ENCODE measurements at places on chromosomes 12 and 14.

DNA sequence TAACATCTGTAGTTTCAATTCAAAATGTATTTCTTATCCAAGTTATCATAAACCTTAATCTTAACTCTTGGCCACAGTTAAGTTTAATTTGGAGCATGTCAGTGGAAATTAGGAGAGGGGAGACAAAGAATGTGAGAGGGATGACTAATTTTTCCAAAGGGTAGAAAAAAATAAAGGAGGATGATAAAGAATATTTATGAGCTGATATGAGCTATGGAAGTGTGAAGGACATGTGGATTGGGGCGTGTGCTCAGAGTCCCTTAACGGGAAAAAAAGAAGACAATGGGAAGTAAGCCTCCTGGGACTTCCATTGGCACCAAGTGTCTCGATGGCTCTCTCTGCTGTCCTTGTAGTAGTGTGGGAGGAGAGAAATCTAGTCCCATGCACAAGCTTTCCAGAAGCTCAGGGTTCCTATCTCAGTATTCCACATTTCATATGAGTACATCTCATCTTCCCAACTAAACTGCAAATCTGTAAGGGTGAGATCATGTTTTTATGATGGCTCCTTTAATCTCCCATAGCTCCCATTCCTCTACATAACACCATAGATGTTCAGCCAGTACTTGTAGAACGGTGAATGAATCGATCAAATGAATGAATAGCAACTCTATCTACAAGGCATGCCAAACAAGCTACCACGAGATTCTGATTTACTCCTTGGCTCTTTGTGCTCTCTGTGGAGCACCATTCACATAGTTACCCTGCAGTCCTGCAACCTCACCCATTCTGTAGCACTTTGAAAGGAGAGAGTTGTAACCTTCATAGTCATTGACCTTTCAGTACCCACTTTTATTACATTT is 27.4 kb downstream of the BCL2L14 start:
- DNase-seq = no peak

DNA sequence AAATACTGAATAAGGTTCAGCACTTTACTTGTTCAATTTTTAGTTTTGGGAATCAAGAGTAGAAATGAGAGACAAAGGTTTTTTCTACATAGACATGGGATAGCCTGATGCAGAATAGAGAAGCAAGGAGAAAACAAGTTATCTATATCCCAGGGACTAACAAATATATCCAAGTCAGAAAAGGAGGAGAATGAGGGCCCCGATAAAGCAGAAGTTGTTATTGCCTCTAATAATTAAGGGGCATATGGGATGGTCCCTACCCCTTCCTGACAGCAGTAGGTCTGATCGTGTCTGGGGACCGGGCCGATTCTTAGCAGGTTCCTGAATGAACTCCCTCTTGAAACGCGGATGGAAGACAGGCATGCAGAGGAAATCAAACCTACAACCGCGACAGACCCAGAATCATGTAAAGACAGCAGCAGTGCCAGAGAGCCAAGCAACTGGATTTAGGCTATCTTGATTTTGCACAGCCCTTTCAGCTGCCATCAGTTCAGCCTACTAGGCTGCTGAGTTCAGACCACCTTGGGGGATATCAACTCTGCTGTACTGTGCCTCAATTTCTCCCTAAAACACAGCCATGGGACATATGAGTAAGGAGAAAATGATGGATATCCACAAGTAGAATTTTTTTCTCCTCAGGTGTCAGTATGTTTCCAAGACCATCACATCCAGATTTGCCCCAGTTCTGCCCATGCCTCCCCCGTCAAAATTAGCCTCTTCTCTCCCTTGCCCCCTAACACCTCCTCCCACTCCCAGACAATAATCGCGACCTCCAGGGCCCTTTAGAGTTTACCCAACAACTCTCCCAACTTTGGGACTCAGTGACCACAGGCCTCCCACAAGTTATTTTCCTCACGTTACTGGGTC is 706 bp downstream of the PRMT5 start:
- no peak for DNase-seq

DNA sequence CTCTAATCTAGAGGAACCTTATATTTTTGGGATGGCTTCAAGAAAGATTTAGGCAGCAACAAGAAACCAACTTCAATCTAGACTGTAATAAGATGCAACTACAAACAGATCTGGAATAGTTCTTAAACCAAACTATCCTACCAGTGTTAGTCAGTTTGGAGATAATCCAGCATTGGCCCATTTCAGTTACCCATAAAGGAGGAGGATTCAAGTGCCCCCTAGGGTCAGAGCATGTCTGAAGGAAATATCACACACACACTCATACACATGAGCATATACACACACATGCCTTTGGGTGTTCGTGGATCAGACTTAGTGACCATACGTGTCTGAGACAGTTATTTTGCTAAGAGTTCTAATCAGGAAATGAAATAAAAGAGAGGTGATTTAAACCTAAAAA is 261.2 kb downstream of the ADAMTS20 start:
- no peak for DNase-seq

- no peak for DNase-seq
Observed at GRCh38 chr12:121523741-121524140, 57.1 kb downstream of the KDM2B start.

DNA sequence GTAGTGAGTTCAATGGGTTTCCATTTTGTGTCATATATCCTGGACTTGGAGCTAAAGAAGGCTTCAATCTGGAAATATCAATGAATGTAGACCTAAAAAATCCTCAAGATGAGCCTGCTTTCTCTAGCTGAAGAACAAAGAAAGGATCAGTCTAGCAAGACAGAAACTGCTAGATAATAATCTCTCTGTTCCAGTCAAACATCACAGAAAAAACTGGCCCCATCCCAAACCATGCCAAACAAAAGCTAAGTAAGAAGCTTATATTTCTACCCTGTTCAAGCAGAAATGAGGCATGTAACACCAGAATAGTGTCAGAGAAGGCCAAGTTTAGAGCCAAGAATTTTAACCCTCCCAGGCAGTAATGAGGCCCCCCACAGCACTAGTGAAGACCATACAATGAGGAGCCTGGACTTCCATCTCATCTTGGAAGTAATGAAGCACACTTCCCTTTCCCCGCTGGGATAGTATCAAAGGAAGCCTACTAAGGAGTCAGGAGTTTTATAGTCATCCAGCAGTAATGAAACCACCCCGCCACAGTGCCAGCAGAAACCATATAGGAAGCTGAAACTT is 95.8 kb downstream of the NELL2 start:
- DNase-seq = no peak

GRCh38 chr12:117457189-117457588 is 95.8 kb upstream of the NOS1 start:
- no peak for DNase-seq

- DNase-seq = no peak
Observed at GRCh38 chr12:58285551-58285950, 344.2 kb downstream of the ATP23 start.

DNA sequence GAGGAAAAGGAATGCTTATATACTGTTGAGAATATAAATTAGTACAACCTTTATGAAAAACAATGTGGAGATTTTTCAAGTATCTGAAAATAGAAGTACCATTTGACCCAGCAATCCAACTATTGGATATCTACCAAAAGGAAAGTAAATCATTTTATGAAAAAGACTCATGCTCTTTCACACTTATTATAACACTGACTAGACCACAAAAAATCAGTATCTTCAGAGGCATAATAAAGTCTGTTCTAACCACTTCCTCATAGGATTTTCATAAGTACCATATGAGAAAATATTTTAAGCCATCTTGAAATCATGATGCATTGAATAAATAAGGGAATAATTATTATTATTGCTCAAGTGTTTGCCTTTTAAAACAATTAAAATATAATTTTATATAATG is 90.8 kb downstream of the SLCO1B1 start:
- DNase-seq = no peak

DNA sequence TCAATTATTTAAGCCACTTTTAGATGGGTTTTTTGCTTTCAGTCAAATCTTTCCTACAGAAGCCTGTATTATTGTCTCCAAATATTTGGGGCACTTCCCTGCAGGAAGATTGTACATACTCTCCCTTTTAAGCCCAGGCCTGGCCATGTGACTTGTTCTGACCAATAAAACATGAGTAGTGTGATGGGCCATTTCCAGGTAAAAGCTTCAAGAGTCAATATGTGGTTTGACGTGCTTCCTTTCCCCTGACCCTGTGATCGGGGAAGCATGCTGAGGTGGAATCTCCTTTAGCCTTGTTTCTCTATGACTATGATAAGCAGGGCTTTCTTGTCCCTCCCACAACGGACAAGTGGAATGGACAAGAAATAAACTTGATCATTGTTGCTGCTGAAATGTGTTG is 14.2 kb upstream of the NIN start:
- DNase-seq = no peak

DNA sequence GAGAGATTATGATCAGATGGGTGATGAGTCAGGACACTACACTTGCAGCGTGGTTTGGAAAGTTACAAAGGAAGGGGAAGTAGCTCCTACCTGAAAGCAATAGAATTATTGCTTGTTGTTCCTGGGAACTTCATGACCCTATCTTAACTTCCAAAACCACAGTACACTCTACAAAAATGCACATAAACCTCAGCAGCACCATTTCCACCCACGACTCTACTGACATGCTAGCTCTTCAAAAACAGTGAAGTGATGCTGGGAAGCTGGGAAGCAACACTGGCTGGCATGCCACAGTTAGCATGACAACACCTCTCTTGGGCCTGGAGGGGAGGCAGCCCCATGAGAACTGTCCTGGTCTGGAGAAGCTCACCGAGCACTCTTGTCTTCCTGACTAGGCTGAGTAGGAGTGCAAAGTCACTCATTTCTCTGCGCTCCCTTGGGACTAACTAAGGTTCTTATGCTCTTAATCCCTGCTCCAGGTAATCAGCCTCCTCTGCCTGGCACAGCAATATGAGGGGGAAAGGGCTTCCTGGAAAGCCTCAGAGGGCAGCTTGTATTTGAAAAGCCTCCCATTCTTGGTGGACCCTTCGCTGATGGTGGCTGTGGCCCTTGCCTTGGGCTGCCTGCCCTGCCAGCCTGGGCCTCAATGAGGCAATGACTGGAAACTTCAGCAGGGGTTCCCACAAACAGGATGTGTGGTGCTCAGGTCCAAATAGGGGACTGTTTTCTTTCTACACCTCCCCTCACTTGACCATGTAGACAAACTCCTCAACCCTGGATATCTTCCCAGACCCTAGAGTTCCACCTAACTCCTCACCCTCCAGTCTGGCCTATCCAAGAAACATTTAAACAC is 1.2 kb downstream of the KRT3 start:
- DNase-seq = no peak

DNA sequence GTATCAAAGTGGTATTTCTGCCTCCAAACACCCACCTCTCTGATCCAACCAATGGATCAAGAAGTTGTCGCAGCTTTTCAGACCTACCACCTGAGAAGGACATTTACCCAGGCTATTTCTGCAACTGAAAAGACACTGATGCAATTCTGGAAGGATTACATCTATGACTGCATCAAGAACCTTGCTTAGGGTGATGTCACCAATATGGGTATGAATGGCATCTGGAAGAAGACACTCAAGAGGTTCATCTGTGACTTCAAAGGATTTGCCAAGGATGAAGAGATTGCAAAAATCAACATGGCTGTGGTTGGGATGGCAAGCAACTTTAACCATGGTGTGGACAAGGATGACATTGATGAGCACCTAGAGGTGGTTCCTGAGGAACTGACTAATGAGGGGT is 154.2 kb downstream of the PCNX1 start:
- no peak for DNase-seq

- DNase-seq = no peak
Observed at GRCh38 chr12:48934312-48934706, 9.0 kb upstream of the FKBP11 start.

- DNase-seq = no peak
Observed at GRCh38 chr12:6295094-6295811, 15.2 kb upstream of the PLEKHG6 start.

DNA sequence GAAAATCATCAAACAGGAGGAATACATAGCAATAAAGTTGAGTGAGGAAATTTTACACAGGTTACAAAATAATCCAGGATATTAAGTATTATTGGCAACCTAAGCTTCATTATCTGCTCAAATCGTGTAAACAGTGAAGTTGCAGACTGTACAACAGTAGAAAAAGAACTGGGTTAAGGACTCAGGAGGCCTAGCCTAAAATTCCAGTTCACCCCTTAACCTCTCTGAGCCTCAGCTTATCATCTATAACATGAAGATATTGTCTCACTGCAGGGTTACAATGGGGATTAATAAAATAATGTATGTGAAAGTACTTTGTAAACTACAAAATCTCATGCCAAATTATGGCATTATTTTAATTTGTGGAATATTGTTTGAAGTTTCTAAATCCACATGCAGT is 26.0 kb downstream of the DDHD1 start:
- DNase-seq = no peak

DNA sequence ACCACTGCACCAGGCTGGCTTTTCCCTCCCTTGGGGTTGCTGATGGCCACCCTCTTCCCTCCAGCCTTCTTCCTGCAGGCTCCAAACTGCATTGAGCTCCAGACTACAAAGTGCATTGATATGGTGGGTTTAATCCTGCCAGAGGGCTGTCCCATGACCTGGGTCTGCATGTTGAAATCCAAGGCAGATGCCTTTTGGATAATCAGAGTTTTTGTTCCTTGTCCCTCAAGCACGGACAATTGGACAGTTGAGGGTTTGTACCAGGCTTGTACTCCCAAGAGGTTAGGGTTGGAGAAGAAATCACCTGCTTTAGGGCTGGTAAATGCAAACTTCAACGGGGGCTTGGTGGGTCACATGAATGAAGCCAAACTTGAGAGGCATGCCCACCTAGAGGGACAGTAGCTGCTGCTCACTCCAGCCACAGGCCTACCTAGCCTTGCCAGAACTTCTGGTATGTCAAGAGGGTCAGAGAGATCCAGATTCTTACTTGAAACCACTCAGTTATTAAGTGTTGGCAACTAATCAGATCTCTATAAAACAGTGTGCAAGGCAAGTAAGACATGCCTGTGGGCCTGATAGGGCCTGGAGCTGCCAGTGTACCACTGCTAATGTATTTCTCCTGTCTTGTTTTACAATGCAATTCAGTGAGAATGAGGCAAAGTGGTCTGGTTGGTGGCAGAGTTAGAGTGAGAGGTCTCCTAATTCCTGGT is 21.7 kb upstream of the KRT83 start:
- no peak for DNase-seq

DNA sequence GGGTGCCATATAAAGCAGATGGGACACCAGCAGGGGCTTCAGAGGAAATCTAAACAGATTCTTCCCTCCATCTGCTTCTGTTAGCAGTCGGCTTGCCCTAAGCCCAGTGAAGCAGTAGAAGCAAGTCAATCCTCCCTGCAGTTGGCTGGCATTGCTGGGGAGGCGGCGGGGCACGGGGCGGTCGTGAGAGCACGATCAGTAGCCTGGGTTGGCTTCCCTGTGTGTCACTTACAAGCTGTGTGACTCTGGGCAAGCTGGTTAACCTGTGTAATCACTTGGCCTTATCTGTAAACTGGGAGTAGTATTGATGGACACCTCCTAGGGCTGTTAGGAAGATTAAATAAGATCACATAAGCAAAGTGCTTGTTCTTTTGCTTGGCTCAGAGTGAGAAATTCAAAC is 19.4 kb downstream of the MYRFL start:
- no peak for DNase-seq

DNA sequence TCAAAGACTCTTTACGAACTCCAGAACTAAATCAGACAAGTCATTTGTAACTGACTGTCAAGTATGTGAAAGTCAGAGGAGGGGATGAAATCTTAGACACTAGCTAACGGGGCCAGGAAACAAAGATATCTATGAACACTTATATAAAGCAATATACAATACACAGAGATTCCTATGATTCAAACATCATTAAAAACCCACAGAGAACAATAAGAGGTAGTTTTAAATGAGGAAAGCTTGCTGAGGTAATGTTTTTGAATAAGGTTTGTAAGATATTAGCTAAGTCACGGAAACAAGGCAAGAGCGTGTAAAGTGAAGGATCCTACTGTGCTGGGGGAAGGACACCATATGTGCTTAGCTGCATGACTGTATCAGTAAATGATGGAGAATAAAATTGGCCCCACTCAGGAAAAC is 36.7 kb downstream of the SAV1 start:
- no peak for DNase-seq
